Activated CD4-positive, alpha-beta T cell treated with anti-CD3 and anti-CD28 coated beads, Interleukin-2, amount 50 U/mL, for 16 hours (primary cell): ENCODE measurements at places on chromosomes 2 and 18.
A peak's percentile ranks its signal among the peaks of the same experiment; 100 is the strongest.

DNA sequence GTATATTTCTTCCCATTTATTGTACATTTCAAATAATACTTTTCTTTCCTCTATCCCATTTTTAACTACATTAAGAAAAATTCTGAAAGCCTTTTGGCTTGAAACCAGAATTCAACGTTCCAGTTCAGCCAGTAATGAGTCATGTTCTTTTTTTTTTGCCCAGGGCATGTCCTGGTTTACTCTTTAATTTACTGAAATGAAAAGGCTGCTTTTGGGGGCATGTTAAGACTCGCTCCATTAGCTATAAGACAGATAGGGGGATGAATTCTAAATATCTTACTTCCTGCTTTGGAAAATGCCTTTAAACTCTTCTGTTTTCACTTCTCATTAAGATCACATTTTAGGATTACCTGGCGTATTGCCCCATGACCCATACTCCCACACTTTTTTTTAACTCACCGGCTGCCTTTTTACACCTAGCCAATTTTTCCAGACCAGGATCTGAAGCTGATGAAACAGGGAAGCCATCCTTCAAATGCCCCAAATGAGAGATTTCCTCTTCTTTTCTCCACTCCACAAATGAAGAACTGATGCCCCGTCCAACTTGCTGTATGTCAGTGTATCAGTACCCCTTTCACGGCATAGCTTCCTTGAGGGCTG lies 585 bp downstream of the ABCA12 start:
- no peak for DNase-seq

DNA sequence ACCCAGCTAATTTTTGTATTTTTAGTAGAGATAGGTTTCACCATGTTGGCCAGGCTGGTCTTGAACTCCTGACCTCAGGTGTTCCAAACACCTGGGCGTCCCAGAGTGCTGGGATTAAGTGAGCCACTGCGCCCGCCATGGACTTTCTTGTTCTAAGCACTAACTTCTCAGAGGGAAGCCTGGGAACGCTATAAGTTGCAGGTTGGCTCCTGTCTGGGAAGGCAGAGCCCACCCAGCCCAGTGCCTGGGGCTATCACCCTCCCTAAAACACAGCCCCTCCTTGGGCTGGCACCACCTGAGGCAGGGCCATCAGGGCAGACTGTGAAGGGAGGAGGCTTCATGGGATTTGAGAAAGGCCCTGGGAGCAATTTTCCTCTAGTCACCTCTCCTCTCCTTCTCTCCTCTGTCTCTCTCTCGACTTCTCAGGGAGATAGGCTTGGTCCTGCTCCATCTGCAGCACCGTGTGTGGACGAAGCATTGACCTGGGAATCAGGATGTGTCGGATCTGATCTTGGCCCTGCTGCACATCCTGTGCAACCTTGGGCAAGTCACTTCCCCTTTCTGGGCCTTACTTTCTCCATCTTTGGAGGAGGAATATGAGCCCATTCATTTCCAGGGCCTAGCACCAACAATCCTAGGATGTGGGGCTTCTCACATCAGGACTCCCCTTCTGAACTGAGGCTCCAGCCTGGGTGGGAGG lies 10.9 kb downstream of the PSD4 start:
- DNase-seq, result no peak

DNA sequence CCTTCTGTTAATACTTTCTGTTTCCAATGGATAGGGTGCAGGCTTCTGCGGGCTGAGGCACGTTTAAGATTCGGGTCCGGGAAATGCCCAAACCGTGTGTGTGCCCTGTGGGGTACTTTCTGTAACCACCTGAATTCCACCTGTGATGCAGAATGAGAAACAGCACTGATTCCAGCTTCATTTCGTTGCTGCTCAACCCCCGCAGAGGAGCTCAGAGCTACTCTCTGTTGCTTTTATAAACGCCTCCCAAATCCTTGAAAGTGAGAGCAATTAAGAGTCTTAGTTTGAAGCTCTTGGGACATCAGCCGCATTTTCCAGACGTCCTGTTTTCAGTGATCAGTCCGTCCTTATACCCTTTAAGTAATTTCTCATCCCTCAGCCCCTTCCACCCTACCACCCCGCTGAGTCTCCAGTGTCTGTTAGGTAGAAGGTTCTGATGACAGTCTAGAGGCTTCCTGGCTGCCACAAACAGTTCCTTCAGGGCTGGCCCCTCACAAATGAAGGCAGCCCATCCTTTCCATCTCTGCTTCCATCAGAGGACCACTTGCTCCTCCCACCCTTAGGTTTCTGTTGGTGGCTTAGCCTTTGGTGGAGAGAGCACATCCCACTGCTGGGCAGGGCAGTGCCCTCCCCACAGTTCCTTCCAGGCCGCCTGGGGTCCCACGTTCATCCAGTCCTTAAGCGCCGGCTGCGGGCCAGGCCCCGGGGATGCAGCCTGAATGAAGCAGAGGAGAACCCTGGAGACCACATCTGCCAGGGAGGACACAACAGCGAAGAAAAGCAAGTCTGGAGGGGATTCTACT lies 230.1 kb downstream of the SEPTIN10 start:
- DNase-seq, result no peak

DNA sequence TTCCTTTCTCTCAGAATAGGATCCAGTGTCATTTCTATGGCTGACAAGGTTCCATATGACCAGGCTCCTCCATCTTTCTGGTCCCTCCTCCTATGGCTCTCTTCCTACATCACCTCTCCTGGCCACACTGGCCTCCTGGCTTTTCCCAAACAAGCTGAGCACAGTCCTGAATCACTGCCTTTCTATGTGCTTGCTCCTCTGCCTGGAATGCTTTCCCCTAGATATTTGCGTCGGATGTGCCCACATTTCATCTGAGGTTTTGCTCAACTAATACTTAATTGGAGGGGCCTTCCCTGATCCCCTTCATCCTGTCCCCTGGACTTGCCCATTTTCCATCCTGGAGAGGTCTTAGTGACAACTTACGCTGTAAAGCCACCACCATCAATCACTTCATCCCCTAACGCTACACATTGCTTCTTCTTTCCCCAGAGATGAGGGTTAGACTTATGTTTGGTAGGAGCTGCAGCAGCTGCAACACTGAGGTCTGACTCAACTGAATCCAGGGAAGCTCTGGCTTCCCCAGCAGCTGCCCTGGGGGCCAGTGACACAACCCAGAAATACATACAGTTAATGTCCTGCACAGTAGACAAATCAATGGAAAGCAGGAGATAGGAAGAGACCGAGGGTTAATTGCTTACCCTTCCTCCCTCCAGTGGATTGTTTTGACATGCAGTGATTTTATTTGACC lies 42.9 kb downstream of the QPCT start:
- DNase-seq, result no peak

- no peak for DNase-seq
Observed at GRCh38 chr2:169193618-169194017, 124.3 kb downstream of the DHRS9 start.

- DNase-seq, result no peak
Observed at GRCh38 chr2:114192362-114192761, 250.1 kb upstream of the DPP10 start.

DNA sequence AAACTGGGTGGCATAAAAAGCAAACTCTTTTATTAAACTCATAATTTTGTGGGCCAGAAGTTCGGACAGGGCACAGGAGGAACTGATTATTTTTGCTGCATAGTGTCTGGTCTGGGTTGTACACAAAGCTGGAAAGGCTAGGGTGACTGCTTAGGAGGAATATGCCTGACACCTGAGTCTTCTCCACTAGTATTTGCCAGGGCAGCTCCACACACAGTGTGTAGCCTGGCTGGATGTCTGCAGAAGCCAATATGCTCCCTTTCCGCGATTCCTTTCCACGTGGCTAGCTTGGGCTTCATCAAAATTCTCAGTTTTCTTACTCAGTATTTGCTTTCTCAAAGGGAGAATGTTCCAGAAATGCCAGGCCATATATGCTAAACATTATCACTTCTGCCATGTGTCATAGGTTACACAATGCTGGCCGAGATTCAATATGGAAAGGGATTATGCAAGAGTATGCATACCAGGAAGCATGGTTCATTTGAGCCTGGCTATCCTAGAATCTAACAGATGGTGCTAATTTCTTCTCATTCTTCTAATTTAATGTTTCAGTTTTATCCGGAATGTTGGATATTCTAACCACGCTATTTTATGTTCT lies 142.7 kb upstream of the DOK6 start:
- DNase-seq, result no peak

GRCh38 chr18:78966793-78967106 lies 12.9 kb upstream of the SALL3 start:
- no peak for DNase-seq

DNA sequence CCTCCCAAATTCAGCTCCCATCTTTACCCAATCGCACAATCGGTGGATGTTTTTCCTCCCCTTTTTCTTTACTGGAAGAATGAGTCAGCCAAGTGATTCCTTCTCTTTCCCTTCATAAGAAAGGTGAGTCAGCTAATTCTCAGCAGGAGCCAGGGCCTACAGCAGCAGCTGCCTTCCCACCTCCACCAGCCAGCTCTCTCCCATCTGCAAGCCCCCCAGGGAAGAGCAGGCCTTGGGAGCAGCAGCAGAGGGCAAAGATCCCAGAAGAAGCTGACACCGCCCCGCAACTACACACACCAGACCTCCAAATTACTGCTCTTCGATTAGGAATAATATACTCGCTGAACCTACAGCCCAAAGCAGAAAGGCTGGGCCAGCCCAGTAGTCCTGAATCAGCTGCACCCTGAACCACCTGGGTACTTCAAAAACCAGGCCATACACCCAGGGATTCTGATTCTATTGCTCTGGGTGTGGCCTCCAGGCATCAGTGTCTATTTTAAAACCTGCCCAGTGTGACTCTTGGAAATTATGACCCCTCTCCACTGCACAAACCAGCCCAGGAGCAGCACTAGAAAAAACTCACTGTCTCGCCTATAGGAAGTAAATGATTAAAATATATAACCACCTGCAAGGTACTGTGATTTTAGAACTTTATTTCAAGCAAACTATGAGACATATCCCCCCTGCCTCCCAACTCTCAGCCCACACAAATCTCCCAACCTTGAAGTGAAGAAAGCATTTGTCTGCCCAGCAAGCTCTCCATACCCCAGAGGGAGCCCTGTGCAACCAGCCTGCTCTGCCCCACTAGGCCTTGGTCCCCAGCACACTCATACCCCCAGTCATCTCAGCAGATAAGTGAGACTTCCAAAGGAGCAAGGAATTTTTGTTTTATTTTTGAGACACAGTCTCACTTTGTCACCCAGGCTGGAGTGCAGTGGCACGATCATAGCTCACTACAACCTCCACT lies 7.3 kb downstream of the SFXN5 start:
- DNase-seq, result no peak

DNA sequence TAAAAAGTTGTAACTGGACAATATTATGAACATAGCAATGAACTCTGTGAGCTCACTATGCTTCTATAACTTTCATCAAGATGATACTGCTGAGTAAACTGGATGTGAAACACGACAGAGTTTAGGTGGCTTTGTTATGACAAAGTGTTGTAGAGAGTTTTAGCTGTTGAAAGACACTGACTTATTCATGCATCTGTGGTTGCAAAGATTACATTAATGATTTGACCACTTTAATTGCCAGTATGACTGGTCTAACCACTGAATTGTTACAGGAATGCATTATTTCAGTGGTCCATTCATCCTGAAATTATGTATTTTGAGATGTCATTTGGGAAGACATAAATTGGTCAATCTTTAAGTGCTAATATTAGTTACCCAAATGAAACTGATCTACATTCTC lies 117.9 kb downstream of the SPHKAP start:
- peak; percentile 11 for DNase-seq

DNA sequence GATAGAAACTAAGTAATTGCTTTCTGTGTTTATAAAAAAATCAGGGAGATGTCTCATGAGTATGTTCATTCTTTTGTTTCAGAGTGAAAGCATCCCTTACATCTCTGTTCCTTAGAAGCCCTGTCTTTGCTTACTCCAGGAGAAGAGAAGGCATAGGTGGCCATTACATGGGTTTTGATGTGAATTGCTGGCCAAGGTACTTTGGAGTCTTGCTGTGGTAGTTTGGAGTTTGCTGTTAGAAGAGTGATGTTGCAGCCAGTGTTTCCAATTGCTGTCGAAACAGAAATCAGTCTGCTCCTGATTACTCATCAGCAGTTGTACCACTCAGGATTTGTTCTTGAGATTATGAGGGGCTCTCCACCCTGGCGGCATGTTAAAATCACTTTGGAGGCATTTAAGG lies 97.8 kb upstream of the KLHL14 start:
- no peak for DNase-seq

- DNase-seq, result no peak
Observed at GRCh38 chr2:20634507-20635112, 16.3 kb downstream of the HS1BP3 start.

- DNase-seq, result no peak
Observed at GRCh38 chr2:239098288-239098970, 250.5 kb downstream of the TWIST2 start.

GRCh38 chr2:85175369-85176299 lies 42.4 kb downstream of the TCF7L1 start:
- no peak for DNase-seq

DNA sequence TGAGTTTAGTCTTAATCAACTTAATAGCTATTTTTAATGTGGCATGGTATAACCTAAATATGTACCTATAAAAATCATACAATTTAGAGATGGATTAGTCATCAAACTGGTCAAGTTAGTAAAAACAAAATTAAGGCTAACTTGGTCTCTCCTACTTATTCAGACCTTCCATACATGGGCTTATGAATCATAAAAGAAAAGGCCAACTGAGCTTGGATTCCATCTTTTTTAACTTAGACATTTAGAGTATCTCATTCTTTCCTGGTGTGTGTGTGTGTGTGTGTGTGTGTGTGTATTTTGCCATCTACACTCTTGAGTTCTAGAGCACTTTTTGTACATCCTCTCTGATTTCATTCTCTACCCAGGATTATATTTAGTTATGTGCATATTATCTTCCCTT lies 637.5 kb downstream of the PLCL1 start:
- no peak for DNase-seq

GRCh38 chr2:120711694-120712093 lies 24.0 kb upstream of the GLI2 start:
- DNase-seq, result no peak

DNA sequence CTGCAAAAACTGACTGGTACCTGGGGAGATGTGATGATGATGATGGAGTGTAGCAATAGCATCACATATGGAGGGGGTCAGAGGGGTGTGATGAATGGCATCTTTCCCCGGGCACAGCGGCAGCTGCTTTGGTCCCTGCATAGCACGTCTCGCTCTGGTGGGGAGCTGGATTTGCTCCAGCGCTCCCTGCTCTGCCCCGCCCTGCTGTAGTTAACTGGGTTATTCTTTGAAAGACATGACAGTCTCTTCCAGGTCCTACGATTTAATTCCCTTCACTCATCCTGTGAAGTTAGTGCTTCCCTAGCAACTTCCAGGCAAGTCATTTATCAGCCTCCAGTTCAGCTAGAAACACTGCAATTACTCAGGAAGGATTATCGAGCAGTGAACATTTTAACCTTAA lies 463.1 kb downstream of the TSN start:
- no peak for DNase-seq
